ENCODE measurements at places on chromosomes 12 and 14. TPM values are rescaled to one million over a fixed set of nuclear protein-coding genes. Genes with fewer than 3 reads are reported as not detected.

Gene OR4Q3
- not detected for total RNA-seq

Gene CAPZA3
- not detected for total RNA-seq

Gene OR10G2
- total RNA-seq: not detected

Gene KITLG
- total RNA-seq: 22.4 TPM

Gene MYH6
- not detected for total RNA-seq

Gene MSRB3
- 14.9 TPM for total RNA-seq

Gene TAC3
- 0.34 TPM for total RNA-seq

Gene EMC9
- 31.4 TPM for total RNA-seq

Gene SIX1
- 48.8 TPM for total RNA-seq

Gene NANOG
- not detected for total RNA-seq

Gene MYF6
- 0.45 TPM for total RNA-seq

Gene COX8C
- not detected for total RNA-seq

Gene VRTN
- not detected for total RNA-seq

Gene PCBP2
- total RNA-seq: 136 TPM

Gene TTC7B
- 18.5 TPM for total RNA-seq

Gene OTUB2
- 1.3 TPM for total RNA-seq

Gene KRT82
- not detected for total RNA-seq

Data from bronchus fibroblast of lung (primary cell).